ENCODE measurements at places on chromosomes 2 and 18.

DNA sequence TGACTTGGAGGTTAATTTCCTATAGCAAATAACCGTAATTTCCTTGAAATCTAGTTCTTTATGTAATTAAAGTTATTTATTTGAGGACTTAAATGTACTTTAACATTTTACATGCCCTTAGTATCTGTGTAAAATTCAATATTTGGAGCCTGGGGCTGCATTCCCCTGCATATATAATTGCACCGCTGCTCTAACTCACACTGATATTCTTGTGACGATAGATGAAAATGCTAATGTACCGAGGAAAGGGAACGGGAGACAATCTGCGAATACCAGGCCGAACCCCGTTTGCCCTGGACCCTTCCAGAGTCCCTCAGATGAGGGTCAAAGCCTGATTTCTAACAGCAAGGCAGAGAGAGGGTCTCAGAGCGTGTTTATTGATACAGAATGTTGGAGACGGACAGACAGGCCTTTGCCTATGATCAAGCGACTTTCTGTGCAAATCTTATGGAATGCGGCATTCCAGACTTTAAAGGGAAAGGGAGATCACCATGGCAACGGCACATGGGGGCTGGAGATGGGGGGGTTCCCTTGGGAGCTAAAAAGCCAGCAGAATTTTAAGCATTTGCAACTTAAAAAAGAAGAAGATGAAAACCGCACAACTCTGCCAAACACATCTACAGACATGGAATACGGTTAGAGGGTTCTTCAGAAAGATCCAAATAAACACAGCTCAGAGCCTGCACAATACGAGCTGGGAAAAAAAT is 57.6 kb upstream of the TWIST2 start:
- no peak for DNase-seq

DNA sequence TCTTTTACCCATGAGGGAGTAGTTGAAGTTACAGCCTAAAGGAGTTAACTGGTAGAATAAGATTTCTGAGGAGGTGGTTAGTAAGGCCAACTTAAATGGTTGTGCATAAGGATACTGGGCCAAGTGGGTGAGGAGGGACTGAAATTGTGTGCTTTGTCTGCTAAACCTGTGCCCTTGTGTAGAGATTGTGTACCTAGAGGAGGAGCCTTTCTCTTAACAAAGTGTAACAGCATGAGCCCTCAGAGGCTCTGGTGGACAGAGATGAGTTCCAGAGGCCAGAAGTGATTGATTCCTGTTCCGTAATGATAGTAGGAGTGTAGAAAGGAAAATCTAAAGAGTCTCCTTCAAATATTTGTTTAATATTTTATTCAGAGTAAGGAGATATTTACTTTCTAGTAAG is 42.9 kb downstream of the OTX1 start:
- no peak for DNase-seq

- no peak for DNase-seq
These were observed 616 bp downstream of the RNPEPL1 start for GRCh38 chr2:240568678-240569522.

GRCh38 chr2:157441072-157441454 is 2.8 kb downstream of the CYTIP start:
- DNase-seq: no peak

GRCh38 chr2:102620332-102620731 is 979 bp downstream of the SLC9A2 start:
- peak; percentile 54 for DNase-seq

DNA sequence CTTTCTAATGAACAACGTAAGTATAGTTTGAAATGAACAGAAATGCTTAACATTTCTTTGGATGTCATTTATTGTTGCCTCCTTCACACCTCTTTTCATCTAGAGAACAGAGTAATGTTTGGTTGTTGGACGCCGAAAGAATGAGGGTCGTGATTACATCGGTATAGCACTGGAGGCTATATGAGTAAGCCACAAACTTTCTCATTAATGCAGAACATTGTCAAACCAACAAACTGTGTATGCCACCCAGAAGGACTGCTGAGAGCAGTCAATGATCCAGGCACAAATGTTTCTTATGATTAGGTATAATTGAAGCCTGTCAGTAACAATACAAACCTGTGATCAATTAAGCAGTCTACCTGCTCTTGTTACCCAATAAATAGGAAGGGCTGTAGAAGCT is 1494.7 kb upstream of the NXPH2 start:
- DNase-seq: peak; percentile 46

DNA sequence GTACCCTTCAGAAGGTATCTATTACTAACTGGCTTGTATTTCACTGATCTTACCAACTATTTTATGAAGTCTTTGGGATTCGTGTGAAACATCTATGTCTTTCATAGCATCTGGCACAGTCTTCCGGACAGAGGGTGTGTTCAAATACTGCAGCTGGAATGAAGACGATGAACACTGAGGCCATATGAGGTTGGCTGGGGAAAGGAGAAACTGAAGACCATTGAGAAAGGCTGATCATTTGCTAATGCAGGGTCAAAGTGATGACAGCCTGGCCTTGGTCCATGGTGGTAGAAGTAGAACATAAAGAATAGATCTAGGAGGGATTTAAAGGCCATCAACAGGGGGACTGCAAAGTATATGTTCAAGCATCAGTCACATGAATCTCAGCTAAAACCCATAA is 132.7 kb downstream of the CCBE1 start:
- DNase-seq: no peak

DNA sequence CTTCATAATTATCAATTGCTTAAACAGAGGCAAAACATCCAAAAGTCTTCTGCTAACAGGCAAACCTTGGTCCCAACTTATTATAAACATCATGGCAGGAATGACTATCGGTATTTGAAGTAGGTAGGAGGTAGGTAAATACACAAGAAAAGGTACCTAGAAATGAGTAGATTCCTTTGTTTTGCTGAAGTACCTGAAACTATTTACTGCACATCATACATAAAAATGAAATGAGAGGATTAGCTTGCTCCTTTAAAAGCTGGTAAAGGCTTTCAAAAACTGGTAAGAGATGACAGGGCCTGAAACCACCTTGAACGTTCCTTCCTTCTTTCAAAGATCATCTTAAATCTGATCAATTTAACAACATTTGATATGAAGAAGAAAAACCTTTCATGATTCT is 55.2 kb upstream of the MAPRE2 start:
- no peak for DNase-seq

- no peak for DNase-seq
These were observed 50.9 kb downstream of the ZEB2 start for GRCh38 chr2:144468823-144469595.
